NCI-H1048 (cell line): ENCODE measurements at places on chromosomes 1 and 21.

DNA sequence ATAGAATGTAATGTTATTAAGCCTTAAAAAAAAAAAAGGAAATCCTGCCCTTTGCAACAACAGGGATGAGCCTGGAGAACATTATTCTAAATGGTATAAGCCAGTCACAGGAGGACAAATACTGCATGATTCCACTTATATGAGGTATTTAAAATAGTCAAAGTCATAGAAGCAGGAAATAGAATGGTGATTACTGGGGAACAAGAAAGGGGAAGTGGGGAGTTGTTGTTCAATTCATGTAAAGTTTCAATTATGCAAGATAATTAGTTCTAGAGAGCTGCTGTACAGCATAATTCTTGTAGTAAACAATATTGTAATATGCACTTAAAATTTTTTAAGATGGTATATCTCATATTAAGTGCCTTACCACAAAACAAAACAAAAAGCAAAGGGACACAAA is 13.2 kb downstream of the FCER1A start:
- DNase-seq = no peak

DNA sequence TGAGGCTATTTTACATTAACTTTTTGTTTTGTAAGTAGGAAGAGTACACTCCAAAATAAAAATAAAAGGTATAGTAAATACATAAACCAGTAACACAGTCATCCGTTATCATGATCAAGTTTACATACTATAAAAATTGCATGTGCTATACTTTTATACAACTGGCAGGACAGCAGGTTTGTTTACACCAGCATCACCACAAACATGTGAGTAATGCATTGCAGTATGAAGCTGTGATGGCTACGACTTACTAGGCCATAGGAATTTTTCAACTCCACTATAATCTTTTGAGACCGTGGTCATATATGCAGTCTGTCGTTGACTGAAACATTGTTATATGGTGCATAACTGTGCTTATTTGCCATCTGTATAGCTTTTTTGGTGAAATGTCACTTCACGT is 106.2 kb downstream of the CENPF start:
- DNase-seq = no peak

GRCh38 chr21:19523746-19524145 is 1120.2 kb upstream of the TMPRSS15 start:
- no peak for DNase-seq

- no peak for DNase-seq
These were observed 401 bp downstream of the TP73 start for GRCh38 chr1:3652548-3653285.

DNA sequence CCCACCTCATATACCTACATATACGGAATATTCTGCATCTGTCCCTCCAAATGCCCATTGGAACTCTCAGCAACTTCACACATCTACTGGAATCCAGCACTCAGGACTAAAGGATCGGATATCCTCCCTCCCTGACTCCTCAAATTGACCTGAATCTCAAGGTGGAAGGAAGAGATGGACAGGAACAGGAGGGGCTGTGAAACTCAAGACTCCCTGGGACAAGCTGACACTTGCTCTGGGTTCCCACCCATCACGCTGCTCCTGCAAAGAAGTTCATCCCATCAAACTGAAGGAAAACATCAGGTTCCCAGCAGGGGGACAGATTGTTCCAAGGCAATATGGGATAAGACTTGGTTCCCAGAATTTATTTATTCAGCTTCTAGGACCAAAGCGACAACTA is 30.3 kb upstream of the TIAM1 start:
- DNase-seq = no peak

DNA sequence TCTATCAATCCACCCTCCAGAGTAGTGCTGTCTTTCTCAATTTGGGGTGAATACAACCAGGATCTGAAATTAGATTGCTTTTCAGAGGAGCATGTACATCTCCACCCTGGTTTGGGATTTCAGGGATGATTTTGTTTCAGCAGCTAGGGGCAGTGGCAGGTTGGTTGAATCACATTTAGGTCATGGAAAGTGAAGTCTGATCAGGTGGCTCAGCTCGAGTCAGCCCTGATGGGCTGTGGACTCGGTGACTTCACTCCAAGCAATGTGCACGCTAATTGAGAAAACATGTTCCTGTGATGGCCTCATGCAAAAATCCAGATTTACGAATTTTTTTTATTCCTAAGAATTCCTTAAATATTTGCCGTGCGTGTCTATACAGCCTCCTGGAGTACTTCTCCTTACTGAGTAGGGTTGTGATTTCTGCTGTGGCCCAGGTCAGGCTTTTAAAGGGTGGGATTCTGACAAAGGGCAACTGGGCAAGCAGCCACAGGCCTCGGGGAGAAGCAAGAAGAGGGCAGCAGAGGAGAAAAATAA is 7.5 kb downstream of the NGF start:
- no peak for DNase-seq

- no peak for DNase-seq
These were observed 47.6 kb downstream of the TMED5 start for GRCh38 chr1:93132638-93133037.

DNA sequence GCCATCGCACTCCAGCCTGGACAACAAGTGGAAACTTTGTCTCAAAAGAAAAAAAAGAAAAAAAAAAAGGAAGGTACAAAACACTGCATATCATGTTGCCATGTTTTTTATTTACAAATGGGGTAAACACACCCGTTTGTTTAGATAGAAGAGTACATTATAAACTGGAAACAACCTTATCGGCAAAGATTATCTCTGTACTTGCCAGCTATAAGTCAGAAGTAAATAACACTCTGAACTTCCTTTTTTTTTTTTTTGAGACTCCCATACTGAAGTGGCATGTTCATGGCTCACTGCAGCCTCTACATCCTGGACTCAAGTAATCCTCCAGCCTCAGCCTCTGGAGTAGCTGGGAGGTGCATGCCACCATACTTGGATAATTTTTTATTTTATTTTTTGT is 21.9 kb downstream of the USP48 start:
- DNase-seq = no peak

- no peak for DNase-seq
These were observed 7.3 kb downstream of the LYPD8 start for GRCh38 chr1:248748211-248748610.

GRCh38 chr1:106876384-106876783 is 180.1 kb upstream of the PRMT6 start:
- no peak for DNase-seq

GRCh38 chr1:2821966-2822620 is 20.6 kb upstream of the TTC34 start:
- DNase-seq = no peak

DNA sequence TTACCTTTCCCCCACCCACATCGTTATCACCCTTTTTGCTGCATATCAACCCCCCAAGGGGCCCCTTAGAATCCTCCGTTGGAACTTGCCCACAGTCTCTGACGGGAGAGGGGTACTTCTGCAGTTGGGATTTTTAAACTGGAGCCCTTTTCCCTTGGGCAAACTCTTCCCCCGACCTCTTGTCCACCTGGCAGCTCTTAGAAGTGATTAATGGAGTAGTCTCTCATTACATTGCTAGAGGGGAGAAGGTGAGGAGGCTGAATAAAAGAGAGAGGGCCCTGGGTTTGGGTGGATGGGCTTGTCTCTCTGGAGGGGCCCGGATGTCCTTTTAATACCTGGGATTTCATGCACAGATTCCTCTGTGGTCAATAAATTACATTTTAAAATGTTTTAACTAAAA is 27.2 kb upstream of the TSPAN2 start:
- DNase-seq = no peak

- DNase-seq = no peak
These were observed 83.9 kb downstream of the DTL start for GRCh38 chr1:212119397-212119837.

DNA sequence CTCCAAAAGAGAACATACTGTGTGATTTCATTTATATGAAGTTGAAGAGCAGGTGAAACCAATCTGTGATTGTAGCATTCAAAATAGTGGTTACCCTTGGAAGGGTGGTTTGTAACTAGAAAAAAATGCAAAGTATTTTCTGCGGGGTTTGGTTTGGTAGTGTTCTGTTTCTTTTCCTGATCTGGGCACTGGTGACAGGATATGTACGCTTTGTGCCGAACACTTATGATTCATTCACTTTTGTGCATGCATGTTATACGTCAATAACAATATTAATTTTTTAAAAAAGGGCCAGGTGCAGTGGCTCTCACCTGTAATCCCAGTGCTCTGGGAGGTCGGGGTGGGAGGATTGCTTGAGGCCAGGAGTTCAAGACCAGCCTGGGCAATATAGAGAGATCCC is 63.8 kb downstream of the CD34 start:
- DNase-seq = no peak

DNA sequence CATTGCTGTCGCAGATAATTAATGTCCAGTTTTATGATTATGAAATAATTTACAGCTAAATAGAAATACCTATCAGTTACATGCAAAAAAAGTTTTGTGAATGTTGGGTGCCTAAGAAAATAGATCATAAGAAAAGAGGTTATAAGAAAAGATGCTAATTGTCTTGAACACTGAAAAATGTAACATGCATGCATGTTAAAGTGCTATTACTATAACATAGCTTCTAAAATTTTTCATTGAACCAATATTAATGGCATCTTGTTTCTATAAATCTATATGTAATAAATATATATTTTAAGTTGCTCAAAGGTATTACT is 35.5 kb upstream of the SCYL3 start:
- DNase-seq = no peak

DNA sequence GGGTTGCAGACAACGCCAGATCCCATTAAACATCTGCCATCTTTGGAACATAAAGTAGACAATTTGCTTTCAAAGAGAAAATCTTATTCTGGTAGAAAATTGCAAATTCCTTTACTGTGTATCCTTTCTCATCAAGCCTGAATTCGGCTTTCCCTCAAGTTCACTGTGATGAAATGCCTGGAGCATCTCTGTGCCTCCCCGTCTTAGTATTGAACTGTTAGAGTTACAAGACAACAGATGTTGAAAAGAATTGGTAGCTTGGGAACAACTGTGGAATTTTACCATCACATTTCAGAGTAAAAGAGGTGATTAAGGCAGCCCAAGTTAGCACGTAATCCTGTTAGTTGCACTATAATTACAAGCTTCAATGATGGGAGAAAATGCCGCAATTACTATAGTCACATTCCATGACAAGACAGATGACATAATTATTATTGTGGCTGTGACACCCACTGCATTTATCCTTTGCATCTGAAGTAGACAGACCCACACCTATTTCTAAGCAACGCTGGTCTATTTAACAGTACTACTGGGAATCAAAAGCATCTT is 54.4 kb upstream of the B3GALNT2 start:
- DNase-seq = no peak

DNA sequence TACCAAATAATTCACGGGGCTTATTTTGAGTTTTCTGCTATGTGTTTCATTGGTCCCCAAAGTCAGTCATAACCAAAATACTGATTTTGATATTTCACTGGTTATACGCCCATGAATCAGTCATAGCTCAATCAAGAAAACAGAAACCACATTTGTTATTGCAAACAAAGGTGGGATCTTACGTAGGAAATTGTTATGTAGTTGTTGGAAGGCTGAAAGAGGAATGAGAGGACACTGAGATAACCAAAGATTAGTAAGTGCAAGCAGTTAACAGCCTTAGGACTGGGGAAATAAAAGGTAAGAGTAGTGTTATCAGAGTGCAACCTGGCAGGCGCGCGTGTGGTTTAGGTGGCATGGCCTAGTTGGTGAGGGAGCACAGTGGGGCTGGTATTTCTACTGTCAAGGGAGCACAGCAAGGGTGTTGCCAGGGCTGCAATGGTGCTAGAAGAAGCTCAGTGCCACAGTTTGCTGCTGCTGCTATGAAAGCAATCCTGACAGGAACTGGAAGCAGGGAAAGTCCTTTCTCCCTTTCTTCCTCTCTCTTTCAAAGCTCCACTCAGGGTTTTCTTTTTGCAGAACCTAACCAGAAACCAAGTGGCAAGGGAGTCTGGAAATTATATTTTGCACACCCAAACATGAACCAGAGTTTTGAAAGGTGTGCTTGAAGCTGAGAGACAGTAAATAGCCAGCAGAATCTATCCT is 33.7 kb downstream of the RTCA start:
- DNase-seq = no peak

GRCh38 chr1:59194621-59195020 is 102.3 kb upstream of the FGGY start:
- no peak for DNase-seq

GRCh38 chr1:26907071-26907917 is 6.5 kb downstream of the NR0B2 start:
- DNase-seq = no peak

- no peak for DNase-seq
These were observed 39.0 kb upstream of the USH2A start for GRCh38 chr1:216462066-216462775.

DNA sequence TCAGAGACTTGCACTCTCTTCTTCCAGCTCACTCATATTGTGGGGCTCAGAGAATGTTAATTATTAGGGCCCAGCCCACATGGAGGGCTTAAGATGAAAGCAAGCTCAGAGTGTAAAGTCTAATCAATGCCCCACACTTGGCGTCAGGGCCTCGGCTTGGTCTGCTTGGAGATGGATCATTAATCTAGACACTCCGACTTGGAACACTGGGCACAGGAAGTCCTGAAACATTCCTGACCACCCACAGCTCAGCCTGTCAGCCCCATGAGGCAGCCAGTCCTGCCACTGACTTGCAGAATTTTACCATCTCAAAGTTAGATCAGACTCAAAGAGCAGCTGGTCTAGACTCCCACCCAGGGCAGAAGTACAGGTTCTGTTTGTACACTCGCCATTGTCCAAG is 69.8 kb upstream of the TRABD2B start:
- no peak for DNase-seq

GRCh38 chr1:107786203-107786845 is 178.7 kb downstream of the VAV3 start:
- DNase-seq = no peak

- DNase-seq = no peak
These were observed 13.7 kb downstream of the CD2 start for GRCh38 chr1:116767782-116768382.

DNA sequence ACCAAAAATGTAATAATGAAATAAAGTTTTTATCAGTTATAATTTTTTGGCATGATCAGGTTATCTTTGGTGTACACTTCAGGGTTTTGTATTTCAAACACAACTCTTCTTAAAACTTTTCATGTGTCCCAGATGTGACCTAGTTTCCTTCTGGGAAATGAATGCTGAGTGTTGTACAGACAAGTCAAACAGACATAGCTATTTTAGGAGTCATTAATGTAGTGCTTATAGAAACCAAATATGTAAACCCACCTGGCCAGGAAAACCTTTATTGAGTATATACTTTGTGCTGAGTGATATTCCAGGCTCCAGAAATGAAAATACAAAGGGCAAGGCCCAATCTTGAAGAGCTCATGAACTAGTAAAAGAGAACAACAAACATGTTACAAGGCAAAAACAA is 25.9 kb upstream of the HOOK1 start:
- DNase-seq = no peak
